Cortex of kidney (tissue), 1 donor: ENCODE measurements at places on chromosomes 2 and 18.

DNA sequence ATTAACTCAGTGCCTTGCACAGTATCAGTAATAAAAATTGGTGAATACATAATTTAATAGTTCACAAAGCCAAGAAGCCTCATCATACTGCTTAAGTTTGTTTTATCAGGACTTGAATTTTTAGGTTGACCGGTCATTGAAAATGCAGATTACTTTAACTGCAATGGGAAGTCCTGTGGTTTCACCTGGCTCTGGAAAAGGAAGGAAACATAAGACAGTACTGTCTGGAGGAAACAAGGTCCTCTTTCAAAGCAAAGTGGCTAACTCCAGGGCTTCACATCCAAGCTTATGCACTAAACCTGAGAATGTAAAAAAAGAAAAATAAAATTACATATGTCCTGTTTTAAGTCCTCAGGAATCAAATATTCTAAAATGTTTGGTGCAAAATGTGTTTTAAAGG, 119.7 kb downstream of the DLGAP1 start:
- no peak for DNase-seq

DNA sequence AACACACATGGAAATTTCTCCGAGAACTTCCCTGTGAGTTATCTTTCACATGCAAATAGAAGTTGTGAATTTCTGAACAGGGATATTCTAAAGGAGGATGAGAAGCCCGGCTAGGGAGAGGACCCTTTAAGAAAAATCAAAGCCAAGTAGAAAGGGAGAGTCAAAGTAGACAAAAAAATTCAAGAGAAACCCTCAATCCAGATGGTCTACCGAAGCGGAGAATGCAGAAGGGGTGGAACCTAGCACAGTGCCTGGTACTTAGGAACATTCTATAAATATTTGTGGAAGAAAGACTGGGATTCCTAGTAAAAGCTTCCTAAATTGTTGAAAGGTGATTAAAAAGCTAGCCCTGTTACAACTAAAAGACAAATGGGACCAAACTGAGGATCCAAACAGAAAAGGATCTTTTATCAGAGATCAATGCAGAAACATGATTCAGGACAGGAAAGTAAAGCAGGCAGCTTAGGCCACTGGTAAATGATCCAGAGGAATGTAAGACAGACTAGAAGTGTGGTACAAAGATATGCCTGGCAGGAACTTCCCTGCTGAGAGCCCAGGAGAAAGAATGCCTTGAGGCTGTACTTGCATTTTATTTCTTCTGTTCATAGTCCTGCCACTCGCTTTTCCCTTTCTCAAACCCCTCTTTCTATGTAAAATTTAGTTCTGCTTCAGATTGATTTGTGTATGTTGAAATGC, 19.5 kb upstream of the GLS start:
- no peak for DNase-seq

- DNase-seq = no peak
These were observed 865.1 kb upstream of the ACVR2A start for GRCh38 chr2:146979746-146980145.

DNA sequence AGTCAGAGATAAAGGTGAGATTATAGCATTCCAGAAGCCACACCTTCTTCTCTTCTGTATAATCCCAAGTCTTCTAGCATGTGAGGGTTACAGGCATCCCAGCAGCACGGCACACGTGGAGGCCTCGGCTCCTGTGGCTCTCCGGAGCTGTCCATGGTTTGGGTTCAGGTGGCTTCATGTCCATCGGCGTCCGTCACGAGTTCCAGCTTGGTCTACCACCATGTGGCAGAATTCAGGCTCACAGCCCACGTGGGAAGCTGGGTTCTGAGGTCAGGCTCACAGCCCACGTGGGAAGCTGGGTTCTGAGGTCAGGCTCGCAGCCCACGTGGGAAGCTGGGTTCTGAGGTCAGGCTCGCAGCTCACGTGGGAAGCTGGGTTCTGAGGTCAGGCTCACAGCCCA, 378.3 kb upstream of the SALL3 start:
- no peak for DNase-seq

GRCh38 chr2:29459445-29460179, 344.4 kb downstream of the CLIP4 start:
- DNase-seq = no peak

DNA sequence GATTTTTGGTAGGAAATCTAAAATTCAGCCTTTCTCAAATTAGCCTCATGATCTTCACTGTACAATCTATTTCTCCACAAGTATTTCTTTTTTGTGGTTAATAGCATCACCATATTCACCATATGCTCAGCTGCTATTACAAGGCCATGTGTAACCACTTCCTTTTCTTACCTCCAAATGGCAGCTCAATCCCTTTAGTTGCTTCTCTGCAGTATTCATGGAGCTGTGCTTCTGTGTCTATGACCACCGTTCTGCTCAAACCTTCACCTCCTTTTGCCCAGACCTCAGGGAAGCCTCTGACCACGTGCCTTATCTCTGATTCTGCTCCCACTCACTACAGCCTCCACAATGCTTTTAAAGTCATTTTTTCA, 126.7 kb upstream of the TMEM200C start:
- no peak for DNase-seq

GRCh38 chr2:73984922-73985307, 205 bp downstream of the TET3 start:
- DNase-seq = no peak

GRCh38 chr2:147600646-147601045, 244.2 kb upstream of the ACVR2A start:
- DNase-seq = no peak

DNA sequence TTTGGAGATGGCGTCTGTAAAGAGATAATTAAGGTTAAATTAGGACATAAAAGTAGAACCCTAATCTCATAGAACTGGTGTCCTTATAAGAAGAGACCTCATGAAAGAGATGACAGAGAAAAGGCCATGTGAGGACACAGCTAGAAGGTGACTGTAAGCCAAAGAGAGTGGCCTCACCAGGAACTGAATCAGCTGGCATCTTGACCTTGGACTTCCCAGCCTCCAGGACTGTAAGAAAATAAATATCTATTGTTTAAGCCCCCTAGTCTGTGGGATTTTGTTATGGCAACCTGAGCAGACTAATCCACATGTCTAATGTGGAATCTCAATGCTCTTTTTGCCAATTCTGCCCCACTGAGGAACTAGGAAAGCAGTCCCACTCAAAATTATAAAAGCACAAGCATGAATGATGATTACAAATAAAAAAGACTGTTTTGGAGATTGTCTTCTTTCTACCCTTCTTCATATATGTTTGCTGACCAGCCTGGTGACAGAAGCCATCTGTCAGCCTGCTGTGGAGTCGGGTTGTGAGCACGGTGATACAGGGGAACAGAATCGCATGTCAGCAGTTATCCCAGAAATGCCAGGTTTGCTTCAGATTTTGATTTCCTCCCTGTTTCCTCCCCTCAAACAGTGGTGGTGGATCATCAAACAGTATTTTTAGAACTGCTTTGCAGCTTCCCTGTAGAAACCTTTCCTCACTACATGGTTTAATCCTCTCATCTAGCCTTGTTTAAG, 54.2 kb downstream of the INPP4A start:
- no peak for DNase-seq

DNA sequence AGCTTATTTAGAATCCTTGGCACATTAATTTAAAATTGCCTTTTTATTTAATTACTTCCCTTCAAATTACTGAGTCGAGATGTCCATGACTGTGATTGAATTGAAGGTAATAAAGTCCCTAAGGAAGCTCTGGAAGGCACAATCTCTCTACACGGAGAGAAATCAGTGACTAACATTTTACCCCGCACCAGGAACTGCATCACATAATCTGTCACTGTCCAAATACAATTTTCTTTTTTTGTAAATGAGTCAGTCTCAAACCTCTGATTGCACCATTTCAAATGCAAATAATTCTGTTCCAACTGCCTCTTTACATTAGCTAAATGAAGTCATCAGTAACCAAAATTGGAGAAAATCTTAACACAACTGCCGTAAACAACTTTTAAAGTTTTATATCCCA, 311.9 kb downstream of the CCDC178 start:
- DNase-seq = no peak

GRCh38 chr2:95344656-95345055, 47.5 kb downstream of the KCNIP3 start:
- DNase-seq = no peak

- no peak for DNase-seq
These were observed 32.5 kb upstream of the RMDN2 start for GRCh38 chr2:37892436-37893114.

DNA sequence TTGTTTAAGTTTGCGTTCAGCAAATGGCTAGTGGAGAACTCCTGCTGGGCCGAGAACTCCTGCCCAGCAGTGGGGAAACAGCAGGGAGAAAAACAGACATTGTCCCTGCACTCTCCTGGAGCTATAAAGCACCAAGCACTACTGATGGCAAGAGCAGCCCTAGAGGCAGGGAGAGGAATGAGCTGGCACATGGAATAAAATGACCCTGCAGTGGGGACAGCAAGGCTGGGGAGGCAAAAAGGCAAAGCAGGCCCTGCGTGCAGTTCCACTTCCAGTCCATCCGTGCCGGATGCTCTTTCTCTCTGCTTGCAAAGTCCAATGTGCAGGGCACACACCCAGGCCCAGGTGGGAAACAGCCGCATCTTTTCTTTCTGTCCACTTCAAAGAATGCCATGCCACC, 415.5 kb downstream of the LRATD1 start:
- no peak for DNase-seq

GRCh38 chr2:223019390-223019930, 32.5 kb upstream of the KCNE4 start:
- DNase-seq = no peak

DNA sequence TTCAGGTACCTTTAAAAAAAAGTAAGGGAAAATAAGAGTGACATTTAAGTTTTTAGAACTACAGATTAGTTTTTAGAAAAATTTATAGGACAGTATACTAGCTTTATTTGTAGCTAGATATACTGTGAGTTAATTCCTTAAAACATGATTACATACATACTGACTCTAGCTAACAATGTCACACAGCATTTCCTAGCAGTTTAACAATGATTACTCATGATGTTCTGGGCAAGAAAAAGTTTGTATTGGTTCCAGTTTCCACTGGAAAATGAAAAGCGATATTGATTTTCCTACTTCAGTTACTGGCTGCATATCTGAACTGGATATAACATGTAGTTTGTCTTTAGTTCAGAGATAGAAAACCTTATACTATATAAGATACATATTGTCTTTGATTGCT, 19.4 kb downstream of the SLC39A6 start:
- no peak for DNase-seq

DNA sequence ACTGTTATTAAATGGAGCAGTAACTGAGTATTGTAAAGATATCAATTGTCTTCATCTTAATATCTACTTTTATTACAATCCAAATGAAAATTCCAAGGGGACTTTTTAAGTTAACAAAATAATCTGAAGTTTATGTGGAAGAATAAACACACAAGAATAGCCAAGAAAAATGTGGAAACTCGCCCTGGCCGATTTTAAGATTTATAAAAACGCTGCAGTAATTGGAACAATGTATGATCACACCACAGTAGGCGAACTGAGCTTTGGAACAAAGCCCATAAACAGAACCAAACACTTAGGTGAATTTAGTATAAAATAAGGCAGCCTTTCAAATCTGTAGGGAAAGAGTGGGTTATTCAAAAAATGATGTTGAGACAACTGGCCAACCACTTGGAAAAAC, 96.3 kb downstream of the ANTXR1 start:
- no peak for DNase-seq

DNA sequence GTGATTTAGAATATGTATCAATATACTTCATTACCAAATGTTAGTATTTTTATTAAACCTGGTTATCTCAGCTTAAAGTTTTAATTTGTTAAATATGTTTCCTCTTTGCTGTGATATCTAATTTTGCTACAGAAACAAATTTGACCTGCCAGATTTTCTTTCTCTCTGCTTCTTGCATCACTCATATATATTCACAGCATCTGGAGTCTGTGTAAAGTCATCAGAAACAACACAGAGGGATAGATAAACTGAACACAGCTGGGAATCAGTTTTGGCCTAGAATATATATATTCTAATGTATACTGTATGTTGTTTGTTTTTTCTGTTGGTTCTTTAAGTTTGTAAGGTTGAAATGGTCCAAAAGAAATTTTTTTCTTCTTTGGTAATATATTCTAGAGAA, 8.5 kb downstream of the PSMD14 start:
- DNase-seq = no peak

- no peak for DNase-seq
These were observed 6.1 kb upstream of the FAM171B start for GRCh38 chr2:186687807-186688211.

- no peak for DNase-seq
These were observed 47.8 kb downstream of the HK2 start for GRCh38 chr2:74881626-74882298.

- no peak for DNase-seq
These were observed 201.7 kb downstream of the ALK start for GRCh38 chr2:29719639-29720038.

DNA sequence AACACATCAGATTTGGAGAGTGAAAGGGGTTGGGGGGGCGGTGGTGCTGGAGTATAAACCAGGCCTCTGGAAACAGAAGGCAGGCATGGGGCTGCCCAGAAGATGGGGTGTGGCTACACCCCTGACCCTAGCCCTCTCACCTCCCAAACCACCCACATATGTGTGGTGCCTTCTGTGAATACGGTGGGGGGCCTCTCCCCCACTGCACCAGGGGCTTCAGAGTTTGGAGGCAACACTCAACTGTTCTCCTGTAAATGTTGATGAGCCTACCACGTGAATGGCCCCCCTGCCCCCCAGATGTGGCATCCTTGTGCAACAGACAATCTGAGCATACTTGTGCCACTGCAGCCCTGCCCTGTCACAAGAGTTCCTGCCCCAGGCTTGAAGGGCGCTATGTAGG, 19.5 kb downstream of the FBXO41 start:
- DNase-seq = no peak

GRCh38 chr18:8029061-8029460, 461.9 kb downstream of the PTPRM start:
- no peak for DNase-seq

DNA sequence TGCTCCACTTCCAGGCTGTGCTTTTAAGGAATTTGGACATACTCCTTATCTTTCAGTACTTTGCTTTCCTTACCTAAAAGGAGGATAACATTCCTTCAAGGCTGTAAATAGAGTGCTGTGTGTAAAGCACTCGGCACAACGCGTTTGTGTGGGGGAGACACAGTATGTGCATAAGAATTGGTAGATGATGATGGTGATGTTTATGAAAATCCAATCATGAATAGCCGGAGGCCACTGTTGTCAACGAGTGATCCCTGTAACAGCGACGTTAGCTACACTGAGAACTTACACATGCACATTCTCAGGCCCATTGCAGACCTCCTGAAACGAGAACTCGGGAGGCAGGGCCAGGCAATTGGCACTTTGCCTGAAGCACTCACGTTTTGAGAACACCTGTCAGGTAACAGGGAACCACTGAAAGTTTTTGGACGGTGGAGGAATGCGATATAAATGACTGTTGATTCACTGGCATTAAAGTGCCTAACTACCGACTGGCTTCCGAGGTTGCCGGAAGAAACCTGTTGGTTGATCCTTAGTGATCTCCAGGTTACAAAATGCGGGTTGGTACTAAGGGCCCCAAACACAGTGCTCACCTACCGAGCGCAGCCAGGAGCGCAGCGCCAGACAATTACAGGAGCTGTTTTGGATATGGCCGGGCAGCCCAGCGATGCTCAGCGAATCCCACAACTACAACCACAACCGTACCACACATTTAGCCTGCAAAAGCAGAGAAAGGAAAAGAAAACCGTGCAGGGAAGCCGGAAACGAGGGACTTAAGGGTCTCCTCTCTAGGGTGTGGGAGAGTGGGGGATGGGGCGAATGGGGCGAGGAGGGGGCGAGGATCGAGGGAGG, 1.0 kb upstream of the MAP4K4 start:
- no peak for DNase-seq
